Thymus (tissue), 14 donors: ENCODE measurements at places on chromosomes 3 and 15. TPM values are rescaled to one million over a fixed set of nuclear protein-coding genes. Genes with fewer than 3 reads are reported as not detected.

SPSB4 gene
- total RNA-seq: 0.47 TPM

HGD gene
- total RNA-seq: 0.38 TPM

CTXN2 gene
- total RNA-seq: not detected

SEMA3F gene
- 4.4 TPM for total RNA-seq

TSC22D2 gene
- 5.3 TPM for total RNA-seq

BCL2A1 gene
- 30.5 TPM for total RNA-seq

IL17RB gene
- total RNA-seq: 0.80 TPM

DNA sequence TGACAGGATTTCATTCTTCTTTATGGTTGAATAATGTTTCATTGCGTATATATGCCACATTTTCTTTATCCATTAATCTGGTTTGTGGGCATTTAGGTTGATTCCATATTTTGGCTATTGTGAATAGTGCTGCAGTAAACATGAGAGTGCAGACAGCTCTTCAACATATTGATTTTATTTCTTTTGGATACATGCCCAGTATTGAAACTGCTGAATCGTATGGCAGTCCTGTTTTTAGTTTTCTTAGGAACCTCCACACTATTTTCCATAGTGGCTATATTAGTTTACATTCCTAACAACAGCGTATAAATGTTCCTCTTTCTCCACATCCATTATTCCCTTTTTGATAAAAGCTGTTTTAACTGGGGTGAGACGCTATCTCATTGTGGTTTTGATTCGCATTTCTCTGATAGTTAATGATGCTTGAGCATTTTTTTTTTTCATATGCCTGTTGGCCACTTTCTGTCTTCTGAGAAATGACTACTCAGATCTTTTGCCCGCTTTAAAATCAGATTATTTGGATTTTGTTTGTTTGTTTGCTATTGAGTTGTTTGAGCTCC is 21.7 kb downstream of the AQP9 start:
- DNase-seq: no peak
- H3K27me3 ChIP-seq: peaks cover 3% of the 10 kb centered on the region
- H3K27ac ChIP-seq: no peak overlapping the region
- no peaks in the 10 kb centered on the region for H3K36me3 ChIP-seq

DNA sequence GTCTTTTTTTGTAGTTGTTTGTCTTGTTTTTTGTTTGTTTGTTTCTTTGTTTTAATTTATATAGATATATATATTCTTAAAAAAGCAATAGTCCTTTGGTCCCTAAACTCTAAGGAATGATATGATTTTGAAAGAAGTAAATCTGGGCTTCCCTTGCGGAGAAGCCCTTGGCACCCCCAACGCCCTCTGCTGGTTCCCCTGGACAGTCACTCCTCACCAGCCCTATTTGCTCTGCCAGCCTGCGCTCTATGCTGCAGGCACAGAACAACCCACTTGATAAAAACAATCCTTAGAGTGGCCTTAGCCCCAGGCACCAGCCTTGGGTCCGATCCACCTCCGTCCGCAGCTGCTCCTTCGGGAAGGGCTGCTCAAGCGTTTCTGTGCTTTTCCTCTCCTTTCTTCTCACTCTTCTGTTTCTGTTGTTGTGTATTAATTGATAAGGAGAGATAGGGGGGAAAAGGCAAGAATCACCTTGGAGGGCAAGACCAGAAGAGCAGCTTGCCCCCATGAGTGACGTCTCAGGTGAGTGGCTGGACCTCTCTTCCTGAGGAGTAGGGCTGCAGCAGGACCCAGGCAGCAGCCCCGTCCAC is 13.7 kb upstream of the PARP6 start:
- no peak overlapping the region for H3K4me3 ChIP-seq
- no peak overlapping the region for H3K27ac ChIP-seq
- peak; percentile 37 for DNase-seq
- no peaks in the 10 kb centered on the region for H3K4me1 ChIP-seq
- no peaks in the 10 kb centered on the region for H3K27me3 ChIP-seq
- no peaks in the 10 kb centered on the region for H3K36me3 ChIP-seq

DNA sequence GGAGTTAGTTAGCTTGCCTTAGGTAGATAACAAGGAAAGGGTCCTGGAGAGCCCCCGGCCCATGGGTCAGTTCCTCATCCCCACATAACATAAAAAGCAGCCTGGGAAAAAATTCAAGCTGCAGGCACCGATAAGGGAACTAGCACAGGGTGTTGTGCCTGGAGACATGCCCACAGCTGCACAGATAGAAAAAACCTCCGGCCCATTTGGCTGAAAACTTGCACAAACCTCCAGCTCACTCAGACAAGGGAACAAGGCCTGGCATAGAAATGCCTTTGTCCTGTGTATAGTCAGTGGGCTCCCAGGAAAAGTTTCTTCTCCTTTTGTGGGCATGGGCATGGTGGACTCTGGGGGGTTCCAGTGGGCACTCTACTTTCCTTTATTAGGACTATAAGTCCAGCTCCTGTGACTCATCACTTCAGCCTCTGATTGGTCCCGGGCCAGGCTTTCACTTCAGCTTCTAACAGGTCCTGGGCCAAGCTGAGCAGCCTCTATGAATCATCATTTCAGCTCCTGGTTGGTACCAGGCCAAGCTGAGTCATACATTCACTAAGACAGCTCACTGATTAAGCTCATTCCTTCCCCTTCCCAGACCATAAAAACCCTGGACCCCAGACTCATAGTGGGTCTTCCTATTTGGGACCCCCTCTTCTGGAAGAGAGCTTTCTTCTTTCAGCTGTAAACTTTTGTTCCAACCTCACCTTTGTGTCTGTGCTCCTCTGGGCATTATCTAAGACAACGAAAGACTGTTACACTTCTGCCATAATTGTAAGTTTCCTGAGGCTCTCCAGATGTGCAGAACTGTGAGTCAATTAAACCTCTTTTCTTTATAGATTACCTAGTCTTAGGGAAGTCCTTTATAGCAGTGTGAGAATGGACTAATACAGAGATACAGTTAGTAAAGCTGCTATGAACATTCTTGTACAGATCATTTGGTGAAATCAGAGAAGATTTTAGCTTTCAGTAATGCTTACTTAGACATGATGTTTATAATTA is 348.0 kb upstream of the DPPA4 start:
- H3K27me3 ChIP-seq: no peaks in the 10 kb centered on the region
- DNase-seq: no peak
- no peaks in the 10 kb centered on the region for H3K36me3 ChIP-seq
- H3K4me3 ChIP-seq: no peak overlapping the region
- H3K4me1 ChIP-seq: no peaks in the 10 kb centered on the region

DNA sequence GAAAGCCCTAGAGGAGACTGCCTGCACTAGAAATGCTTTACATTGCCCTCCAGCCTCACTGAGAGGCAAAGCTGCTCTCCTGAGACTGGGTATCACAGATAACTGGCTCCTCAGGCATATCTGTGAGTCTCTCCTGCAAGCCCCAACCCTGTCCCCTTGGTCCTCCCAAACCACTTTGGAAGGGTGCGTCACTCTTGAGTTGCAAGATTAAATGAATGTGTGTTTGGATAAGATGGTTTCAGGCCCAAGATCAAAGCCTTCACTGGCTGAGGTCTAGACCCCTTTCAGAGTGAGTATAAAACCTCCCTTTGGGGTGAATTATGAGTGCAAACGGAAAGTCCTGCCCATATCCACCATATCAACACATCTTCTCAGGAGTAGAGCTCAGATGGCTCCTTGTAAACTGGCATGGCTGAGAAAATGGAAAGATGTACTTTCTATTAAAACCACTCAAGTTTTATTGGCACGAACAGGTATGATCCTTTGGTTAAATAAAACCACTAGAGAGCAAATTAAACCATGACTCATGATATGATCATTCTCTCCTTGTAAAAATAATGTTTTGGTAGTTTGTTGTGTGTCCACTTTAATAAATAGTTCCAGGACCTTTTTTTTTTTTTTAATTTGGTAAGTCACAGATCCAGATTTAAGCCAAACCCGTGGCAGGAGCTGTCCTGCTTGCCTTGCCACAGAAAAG is 164.0 kb downstream of the CHST2 start:
- H3K36me3 ChIP-seq: no peaks in the 10 kb centered on the region
- no peaks in the 10 kb centered on the region for H3K27me3 ChIP-seq
- no peak for DNase-seq
- no peak overlapping the region for H3K4me3 ChIP-seq
- peaks cover 21% of the 10 kb centered on the region for H3K4me1 ChIP-seq

GRCh38 chr3:78659386-78659987 is 1108.3 kb downstream of the ROBO1 start:
- peak; percentile 27 for DNase-seq
- no peaks in the 10 kb centered on the region for H3K36me3 ChIP-seq
- H3K27ac ChIP-seq: no peak overlapping the region
- H3K27me3 ChIP-seq: no peaks in the 10 kb centered on the region

DNA sequence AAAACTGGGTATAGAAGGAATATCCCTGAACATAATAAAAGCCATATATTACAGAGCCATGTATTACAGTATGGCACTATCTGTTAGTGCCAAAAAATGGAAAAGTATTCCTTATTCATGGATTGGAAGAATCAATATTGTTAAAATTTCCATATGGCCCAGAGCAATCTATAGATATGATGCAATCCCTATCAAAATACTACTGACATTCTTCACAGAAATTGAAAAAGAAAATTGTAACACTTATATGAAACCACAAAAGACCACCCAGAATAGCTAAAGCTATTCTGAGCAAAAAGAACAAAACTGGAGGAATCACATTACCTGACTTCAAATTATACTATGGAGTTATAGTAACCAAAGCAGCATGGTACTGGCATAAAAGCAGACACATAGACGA is 218.8 kb downstream of the PLCL2 start:
- no peaks in the 10 kb centered on the region for H3K36me3 ChIP-seq
- DNase-seq: no peak
